ENCODE measurements at places on chromosomes 5 and 9.

DNA sequence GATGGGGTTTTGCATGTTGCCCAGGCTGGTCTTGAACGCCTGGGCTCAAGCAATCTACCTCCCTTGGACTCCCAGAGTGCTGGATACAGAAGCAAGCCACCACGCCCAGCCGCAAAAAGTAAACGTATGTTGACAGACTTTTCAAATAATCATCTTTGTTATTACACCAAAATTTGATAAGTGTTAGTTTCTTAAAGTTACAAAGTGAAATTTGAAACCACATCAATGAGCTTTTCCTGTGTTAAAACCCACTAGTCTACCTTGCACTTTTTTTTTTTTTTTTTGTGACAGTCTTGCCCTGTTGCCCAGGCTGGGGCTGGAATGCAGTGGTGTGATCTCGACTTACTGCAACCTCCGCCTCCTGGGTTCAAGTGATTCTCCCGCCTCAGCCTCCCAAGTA lies 29.9 kb downstream of the SPACA9 start:
- DNase-seq: no peak

DNA sequence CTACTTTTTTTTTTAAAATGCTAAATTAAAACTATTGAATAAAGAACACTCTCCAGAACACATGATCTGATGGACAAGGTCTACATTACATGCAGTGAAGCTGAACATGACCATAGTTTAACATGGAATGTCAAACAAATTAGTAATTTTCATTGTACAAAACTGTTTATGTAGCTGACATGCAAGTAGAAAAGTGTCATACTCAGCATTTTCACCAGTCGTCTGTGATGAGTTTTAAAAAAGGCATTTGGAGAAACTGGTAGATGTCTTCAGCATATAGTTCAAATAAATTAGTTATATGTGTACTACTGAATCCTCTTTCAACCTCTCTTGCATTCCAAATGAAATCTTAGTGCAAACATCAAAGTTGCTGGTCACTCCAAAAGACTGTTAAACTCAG lies 301.9 kb downstream of the FER start:
- no peak for DNase-seq

- no peak for DNase-seq
These were observed 4.5 kb upstream of the INPP5E start for GRCh38 chr9:136444102-136444501.

DNA sequence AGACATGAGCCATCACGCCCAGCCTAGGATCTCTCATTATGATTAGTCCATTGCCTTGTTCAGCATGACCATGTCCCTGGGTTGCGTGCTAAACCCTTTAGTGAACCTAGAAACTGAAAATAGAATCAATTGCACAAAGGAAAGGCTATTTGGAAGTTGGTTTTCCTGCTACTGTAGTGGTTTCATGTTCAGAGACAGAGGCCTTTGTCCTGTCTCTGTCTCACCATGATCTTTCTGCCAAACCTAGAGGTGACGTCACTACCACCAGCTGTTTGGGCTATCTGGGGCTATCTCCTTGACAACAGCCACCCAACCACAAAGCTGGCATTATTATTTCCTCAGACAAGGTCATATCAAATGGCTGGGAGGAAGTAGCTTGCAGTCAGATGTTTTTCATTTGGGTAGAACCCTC lies 4.0 kb upstream of the CDK5RAP2 start:
- no peak for DNase-seq

GRCh38 chr9:89109666-89110065 lies 69.0 kb downstream of the SHC3 start:
- no peak for DNase-seq

- DNase-seq: no peak
These were observed 211.5 kb downstream of the PAPPA start for GRCh38 chr9:116365056-116365471.

GRCh38 chr9:34664281-34665066 lies 2.0 kb upstream of the CCL27 start:
- DNase-seq: peak; percentile 57

- no peak for DNase-seq
These were observed 106.7 kb upstream of the CPEB4 start for GRCh38 chr5:173781432-173781815.

GRCh38 chr5:111200828-111201227 lies 23.4 kb upstream of the CAMK4 start:
- DNase-seq: no peak

- no peak for DNase-seq
These were observed 532.9 kb downstream of the ANXA1 start for GRCh38 chr9:73684601-73685000.

DNA sequence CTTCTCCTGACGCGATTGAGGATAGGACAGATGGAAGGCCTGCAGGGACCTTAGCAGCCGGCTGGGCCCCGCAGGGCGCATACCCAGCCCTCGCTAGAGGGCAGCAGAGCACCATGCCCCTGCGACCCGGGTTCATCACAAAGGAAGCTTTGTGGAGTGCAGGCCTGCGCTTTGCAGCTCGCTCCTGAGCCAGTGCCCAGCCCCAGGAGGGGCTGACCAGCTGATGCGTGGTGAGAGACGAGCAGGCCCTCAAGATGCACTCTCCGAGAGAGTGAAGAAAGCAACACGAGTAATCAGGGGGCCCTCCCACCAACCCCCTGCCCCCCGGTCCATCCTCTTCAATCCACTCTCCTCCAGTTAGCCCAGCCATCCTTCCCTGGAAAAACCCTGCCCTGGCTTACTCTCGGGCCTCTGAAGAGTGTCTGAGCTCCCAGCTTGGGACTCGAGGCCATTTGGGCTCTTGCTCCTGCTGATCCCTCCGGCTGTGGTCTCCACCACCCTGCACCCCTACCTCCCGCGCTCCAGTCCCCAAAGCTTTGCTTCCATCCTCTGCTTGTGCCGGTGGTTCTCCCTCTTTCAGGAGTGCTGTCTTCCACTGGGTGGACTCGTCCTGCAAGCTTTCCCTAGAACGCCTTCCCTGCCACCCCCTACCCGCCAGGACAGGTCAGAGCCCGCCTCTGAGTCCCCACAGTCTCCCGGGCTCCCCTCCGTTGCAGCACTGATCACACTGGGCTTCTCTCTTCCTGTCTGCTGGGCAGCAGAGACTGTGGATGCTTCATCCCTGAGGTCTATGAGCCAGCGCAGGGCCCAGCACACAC lies 9.1 kb upstream of the KIF12 start:
- peak; percentile 2 for DNase-seq

- no peak for DNase-seq
These were observed 10.5 kb downstream of the KIF4B start for GRCh38 chr5:155024015-155024414.

- DNase-seq: no peak
These were observed 99.2 kb downstream of the UHRF2 start for GRCh38 chr9:6512085-6512657.

DNA sequence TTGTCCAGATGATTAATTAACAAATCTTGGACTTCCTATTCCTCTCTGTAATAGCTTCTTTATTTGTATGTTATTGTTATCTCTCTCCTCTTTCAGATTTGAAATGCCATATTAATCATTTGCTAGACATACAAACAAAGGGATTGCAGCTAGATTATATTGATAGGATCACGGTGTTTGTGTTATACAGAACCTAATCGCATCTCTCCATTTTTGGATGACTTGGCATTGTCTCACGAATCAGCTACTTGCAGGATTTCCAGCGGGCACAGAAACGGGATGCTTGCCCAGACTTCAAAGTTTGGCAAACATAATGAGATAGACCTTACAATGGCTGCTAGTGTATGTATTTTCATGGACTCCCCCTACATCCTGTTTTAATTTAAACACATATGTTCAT lies 368.1 kb downstream of the TLE4 start:
- DNase-seq: no peak

DNA sequence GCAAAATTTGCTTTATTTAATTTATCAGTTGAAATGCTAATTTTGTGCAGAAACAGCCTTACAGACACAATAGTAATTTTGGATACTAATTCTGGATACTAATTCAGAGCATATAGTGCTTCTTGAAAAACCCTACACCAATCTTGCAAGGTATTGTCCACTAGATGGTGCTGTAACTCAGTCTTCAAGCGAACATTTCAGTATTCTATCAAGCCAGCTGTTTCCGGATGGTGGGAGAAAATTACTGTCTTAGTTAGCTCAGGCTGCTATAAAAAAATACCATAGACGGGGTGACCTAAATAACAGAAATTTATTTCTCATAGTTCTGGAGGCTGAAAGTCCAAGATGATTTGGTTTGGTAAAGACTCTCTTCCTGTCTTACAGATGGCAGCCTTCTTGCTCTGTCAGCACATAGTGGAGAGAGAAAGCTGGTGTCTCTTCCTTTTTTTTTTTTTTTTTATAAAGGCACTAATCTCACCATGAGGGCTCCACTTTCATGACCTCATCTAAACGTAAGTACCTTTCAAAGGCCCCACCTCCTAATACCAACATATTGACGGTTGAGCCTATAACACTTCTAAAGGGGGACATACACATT lies 1306.5 kb upstream of the CDH9 start:
- no peak for DNase-seq

- DNase-seq: no peak
These were observed 26.8 kb downstream of the JADE2 start for GRCh38 chr5:134552301-134552700.

DNA sequence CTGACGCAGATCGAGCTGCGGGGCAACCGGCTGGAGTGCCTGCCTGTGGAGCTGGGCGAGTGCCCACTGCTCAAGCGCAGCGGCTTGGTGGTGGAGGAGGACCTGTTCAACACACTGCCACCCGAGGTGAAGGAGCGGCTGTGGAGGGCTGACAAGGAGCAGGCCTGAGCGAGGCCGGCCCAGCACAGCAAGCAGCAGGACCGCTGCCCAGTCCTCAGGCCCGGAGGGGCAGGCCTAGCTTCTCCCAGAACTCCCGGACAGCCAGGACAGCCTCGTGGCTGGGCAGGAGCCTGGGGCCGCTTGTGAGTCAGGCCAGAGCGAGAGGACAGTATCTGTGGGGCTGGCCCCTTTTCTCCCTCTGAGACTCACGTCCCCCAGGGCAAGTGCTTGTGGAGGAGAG lies 4.6 kb upstream of the PHYHD1 start:
- no peak for DNase-seq

GRCh38 chr5:55540525-55540924 lies 5.8 kb upstream of the PLPP1 start:
- no peak for DNase-seq

DNA sequence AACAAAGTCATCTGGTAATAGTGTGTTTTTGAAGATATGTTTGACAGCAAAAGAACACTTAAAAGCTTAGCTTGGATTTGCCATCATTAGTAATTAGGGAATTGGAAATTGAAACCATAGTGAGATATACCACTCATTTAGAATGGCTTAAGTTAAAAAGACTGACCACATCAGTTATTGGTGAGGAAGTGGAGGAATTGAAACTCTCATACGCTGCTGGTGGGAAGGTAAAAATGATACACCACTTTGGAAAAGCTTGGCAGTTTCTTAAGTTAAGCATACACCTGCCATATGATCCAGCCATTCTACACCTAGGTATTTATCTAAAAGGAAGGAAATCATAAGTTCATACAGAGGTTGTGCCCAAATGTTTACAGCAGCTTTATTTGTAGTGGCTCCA lies 213.2 kb downstream of the TRIO start:
- DNase-seq: no peak

GRCh38 chr5:177537389-177538361 lies 16.7 kb downstream of the FAM193B start:
- no peak for DNase-seq

DNA sequence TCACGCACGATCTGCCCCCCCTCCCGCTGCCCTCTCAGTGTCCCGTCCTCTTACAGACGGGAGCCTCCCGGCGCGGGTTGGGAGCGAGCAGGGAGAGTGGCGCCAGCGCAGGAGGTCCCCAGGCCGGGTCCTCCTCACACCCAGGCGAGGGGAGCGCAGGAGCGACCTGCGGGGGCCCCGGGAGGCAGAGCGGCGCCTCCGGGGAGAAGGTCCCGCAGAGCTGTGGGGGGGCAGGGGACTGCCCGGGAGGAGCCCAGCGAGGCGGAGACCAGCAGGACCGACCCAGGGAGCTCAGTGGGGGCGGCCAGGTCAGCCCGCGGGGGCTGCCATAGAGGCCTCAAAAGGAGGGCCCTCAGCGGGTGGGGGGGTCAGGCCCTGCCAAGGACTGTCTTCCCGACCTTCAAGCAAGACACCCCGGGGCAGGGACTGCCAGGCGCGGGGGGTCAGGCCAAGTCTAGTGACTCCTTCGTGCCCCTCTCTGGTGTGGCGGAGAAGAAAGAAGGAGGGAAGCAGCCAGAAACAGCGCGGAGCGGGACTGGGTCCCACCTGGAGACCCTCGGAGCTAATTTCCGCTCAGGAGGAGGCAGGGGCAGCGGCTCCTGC lies 123.3 kb upstream of the ERCC6L2 start:
- DNase-seq: no peak

- DNase-seq: no peak
These were observed 24.9 kb downstream of the CDKN2A start for GRCh38 chr9:21969011-21969940.

GRCh38 chr5:92527311-92528078 lies 1053.5 kb downstream of the NR2F1-AS1 start:
- DNase-seq: no peak

- DNase-seq: no peak
These were observed 192.0 kb downstream of the FBN2 start for GRCh38 chr5:128346038-128346437.

- no peak for DNase-seq
These were observed 140.2 kb downstream of the NFIB start for GRCh38 chr9:14173713-14174112.

- DNase-seq: no peak
These were observed 38.3 kb upstream of the TIFAB start for GRCh38 chr5:135490245-135491037.

- DNase-seq: no peak
These were observed 18.9 kb upstream of the NSMF start for GRCh38 chr9:137477778-137478612.

DNA sequence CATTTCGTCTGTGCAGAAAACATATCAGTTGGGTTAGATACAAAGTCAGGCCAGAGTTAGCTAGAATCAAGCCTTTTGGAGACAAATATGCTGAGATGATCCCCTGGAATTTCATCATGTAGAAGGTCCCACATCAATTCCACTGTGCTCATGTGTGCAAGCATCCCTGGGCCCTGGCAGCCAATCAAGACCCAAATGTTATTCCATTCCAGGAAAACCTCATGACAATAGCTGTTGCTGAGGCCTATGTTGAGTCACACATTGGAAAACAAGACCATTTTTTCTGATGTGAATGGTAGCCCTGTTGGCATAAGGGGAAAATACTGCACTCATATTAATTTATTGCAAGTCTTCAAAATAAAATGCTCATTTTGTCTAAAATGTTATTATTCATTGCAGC lies 11.5 kb downstream of the SPOCK1 start:
- DNase-seq: no peak

DNA sequence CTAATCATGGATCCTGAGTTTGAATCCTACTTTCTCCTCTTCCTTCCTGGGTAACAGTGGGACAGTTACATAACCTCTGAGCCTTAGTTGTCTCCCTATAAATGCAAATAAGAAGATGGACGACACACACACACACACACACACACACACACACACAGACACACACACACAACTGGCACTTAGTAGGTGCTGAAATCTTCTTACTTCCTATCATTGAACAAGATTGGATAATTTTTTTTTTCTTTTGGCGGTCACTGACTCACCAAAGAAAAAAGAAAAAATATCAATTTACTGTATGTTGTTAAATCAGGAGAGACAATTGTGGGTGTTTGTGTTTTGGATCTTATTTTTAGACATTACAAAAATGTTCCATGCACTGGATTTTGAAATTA lies 28.4 kb upstream of the TNFSF8 start:
- DNase-seq: no peak

GRCh38 chr5:145975361-145976066 lies 39.1 kb downstream of the SH3RF2 start:
- no peak for DNase-seq
